ENCODE measurements at places on chromosomes 6 and 20. TPM values are rescaled to one million over a fixed set of nuclear protein-coding genes. Genes with fewer than 3 reads are reported as not detected.

GRCh38 chr20:373171-373890, 7.2 kb upstream of the TRIB3 start:
- DNase-seq, result no peak

- DNase-seq, result no peak
Observed at GRCh38 chr20:14049111-14049510, 53.8 kb downstream of the MACROD2 start.

DEFB124 gene
- polyA plus RNA-seq, result 0.48 TPM

DNA sequence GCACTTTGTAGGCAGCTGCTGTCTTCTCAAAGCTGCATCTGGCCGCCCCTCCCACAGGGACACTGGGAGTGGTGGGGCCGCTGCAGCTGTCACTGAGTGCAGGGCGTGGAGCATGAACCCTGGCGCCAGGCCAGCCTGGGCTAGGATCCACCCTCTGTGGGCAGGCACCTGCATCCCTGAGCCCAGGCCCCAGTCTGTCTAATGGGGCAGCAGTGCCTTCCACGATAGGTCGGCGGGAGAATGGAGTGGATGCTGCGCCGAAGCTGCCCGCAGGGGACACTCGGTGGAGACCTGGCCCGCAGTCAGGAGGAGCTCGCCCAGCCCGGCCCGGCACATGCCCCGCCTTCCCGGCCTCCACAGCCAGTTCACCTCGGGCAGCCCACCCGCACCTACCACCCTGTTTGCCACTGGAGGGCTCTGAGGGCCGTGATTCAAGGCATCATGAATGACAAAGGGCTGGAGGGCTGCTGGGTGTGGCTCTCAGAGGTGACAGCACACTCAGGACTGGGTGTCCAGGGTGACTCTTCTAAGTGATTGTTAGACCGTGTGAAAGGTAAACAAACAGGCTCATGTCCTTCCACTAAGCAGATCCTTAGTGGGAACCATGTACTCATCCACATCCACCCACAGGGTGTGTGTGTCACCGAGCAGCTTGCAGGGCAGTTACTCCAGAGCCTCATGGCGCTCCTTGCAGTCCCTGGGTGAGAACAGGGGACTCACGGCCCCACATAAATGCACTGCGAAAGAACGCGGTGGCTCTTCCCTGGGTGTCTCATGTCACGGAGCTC, 133.9 kb downstream of the AGPAT4 start:
- no peak for DNase-seq

DNA sequence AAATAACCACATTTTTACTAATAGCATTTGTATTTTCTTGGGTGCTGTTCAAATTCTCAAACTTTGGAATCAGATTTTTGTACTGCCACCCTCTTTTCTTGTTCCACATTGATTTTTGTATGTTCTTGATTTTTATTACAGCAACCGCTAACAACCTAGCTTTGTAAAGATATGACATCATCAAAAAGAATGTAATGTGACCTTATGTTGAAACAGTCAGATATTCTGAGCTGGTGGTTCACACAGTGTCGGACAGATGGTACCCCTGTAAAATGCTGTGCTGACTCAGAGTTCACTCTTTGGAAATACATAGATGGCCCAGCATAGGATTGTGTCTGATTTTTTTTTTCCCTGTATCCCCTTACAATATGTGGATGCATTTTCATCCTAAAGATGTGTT, 118.9 kb downstream of the QKI start:
- DNase-seq, result no peak

- DNase-seq, result no peak
Observed at GRCh38 chr6:116369964-116370759, 585 bp upstream of the DSE start.

DNA sequence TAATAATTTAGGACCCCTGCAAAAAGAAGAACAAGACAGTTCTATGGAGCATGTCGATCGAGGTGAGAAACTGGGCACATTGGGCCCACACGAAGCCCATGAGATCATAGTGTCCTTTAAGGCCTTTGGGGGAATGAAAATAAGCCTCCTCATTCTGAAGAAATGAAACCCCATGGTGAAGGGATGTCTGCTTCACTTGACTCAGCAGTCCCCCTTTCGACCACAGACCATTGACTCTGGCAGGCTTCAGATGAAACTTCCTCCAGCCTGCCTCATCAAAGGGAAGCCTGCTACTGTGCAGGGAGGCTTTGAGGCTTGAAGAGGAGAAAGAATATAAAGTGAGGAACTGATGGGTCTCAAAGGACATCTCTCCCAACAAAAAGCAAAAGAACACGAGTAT, 144.2 kb upstream of the FBXL4 start:
- no peak for DNase-seq

PPP1R3G gene
- polyA plus RNA-seq, result 1.8 TPM

EPHA7 gene
- polyA plus RNA-seq, result 53.5 TPM

DNA sequence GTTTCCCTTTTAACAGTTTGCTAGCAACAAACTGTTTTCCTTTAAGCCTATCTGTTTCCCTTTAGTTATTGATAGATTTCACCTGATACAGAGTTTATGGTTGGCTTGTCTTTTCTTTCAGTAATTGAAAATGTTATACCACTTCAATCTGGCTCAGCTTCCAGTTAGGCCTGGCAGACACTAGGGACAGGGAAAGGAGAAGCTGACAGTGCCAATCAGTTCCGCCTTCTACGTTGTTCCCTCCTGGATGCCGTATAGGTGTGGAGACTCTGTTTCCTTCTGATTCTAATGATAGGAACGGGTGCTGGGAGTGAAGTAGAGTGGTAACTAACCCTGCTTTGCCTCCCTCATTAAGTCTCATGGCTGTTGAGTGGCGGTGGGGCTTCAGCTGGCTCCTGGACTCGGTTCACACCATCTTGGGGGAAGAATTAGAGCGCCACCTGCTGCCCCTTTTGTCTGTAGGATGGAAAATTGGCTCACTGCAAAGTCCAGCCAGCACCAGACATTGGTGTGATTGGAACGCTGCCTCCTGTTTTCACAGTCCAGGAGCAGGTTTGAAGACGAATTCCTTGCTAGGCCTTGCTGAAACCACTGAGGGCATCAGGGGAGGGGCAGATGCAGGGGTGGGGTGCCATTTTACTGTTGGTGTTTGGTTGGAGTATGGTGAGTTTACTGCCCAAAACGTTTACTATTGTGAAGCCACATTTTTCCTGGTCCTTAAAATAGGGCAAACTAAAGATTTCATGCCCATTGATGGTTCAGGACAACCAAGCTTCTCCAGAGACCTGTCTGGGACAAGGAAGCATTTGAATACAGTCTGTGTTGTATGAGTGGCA, 1729.5 kb downstream of the GRIK2 start:
- peak; percentile 84 for DNase-seq

DNA sequence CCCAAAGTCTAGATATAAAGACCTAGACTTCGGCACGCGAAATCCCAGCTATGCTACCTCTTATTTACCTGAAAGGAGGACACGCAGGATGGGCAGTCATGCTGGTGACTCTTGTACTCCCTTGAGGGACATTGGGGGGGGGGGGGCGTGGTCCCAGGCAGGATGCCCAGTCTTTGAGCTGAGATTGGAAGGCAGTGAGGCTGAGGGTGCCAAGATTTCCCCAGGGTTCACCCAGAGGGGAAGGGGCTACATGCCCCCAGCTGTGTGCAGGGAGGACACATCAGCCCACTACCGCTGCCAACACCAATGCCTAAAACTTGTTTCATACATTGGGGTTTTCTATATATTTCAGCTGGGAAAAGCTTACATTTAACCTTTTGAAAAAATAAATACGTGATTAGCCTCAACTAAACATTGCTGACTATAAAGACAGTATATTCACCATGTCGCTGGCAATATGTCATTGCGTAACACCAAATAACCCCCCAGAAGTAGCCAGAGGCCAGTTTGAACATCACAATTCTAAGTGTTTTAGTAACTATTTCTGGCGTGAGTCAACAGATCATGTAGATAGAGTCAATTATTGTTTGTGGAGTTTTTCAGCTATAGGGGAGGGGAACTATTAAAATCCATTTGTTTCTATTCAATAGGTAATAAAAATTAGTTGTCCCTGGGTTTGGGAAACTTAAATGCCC, 21.6 kb downstream of the MGME1 start:
- DNase-seq, result no peak

- DNase-seq, result no peak
Observed at GRCh38 chr6:37097335-37097734, 72.6 kb upstream of the PIM1 start.

DNA sequence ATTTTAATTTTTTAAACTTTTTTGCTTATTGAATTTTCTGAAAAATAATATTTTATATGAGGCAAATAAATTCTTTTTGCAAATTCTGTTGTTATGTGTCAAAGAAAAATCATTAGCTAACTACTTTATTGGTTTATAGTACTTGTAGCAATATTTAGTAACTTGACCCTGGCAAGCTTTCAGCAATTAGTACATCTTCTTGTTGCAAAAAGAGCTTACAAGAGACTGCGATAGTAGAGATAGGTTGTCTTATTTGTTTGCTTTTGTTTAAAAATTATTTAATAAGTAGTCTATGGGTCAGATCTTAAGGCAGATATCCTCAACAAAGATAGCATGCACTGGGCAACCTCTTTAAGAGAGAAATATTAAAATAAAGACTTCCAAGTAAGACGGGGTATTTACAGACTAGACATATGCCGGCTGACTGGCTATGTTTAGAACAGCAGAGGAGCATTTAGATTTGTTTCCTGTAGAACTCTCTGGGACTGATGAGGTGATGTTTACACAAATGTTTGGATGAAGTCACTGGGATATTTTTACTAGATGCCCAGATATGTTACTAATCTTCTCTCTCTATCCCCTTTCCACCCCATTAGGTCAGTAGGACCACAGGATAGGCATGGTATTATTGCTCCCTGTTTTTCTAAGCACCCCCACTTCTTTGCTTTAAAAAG, 25.0 kb downstream of the VGLL2 start:
- DNase-seq, result no peak

DNA sequence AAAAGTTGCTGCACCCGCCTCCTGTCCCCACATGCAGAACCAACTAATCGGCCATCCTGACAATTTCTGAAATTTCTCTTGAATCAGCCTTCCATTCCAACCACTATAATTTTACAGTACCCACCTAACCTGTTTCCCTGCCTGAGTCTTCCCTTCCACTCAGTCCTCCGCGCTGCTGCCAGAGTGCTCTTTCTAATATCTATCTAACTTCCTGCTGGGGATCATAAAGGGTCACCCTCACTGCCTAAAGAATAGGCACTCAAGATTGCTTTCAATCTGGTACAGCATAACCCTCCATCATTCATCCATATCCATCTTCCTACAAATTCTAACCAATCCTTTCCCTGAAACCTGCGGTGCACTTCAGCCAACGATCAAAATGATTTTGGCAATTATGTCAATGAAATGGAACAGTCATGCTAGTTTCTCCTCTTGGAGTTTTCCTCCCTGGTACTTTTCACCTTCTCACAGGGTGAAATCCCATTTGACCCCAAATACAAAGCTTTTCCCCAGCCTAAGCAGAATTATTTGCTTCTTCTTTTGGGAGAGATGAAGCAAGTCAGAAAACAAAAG, 117.5 kb upstream of the BEND6 start:
- DNase-seq, result no peak

GTSF1L gene
- not detected for polyA plus RNA-seq

DNA sequence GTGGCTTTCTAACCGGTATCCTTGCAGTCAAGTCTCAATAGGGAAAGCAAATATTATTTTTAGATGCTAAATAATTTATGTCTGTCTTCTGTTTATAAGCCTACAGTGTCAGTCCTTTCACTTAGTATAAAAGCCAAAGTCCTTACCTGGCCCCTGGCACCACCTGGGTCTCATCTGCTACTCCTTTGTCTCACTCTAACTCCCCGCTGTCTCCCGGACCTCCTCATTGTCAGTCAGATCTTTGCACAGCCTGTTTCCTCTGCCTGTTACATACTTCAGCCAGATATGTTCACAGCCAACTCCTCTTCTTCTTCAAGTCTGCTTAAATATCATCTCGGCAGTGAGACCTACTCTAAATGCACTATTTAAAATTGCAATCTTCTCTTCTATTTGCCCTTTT, 84.2 kb downstream of the THEMIS start:
- DNase-seq, result no peak

DNA sequence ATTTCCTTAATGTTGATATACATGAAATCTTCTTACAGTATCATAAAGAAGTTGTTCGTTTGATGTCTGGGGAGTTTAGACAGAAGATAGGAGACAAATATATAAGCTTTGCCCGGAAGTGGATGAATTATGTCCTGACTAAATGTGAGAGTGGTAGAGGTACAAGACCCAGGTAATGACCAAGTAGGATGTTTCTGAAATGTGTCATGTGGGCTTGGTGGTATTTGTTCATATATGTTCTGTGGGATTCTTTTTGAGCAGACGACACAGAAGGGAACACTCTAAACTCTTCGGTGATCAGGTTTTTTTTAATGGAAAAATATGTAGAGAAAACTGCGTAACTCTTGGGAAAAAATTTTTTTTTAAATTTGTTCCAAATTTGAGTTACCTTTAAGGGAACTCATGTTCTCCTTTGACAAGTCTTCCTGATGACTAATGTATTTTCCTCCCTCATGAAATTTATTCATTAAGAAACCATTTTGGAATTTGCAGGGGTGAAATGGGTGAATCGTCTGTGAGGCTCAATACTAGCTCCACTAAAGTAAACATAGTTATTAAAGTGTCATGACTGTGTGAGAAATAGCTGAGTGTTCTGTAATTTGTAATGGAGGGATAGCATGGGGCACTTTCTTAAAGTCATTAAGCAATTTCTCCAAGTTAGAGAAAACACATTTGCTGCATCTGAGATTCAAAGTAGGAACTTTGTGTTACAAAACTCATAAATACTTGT, 100.6 kb downstream of the MAP3K4 start:
- no peak for DNase-seq
